ENCODE measurements at places on chromosomes 4 and X.

GRCh38 chr4:1130316-1131186 lies 17.2 kb upstream of the RNF212 start:
- DNase-seq = peak; percentile 12

DNA sequence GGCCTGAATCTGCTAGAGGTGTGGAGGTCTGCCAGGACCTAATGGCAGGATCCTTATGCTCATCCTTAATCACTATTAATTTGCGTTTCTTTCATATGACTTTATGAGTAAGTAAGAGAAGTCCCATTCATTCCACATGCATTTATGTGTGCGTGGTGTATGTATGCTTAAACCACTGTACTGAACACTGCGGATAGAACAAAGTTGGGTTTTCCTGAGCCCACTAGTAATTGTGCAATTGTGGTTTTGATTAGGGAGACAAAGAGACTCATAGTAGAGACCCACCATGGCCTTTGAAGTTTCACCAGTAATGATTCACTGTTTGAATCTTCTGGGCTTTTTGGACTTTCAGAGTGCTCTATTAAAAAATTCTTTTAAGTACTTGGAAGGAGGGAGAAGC lies 498.5 kb upstream of the DIPK2B start:
- DNase-seq = no peak

GRCh38 chrX:15645266-15645665 lies 19.3 kb downstream of the CLTRN start:
- no peak for DNase-seq

GRCh38 chrX:2384486-2384885 lies 116.3 kb downstream of the DHRSX start:
- DNase-seq = no peak

- no peak for DNase-seq
These were observed 2.9 kb downstream of the HDAC8 start for GRCh38 chrX:72569786-72570185.

DNA sequence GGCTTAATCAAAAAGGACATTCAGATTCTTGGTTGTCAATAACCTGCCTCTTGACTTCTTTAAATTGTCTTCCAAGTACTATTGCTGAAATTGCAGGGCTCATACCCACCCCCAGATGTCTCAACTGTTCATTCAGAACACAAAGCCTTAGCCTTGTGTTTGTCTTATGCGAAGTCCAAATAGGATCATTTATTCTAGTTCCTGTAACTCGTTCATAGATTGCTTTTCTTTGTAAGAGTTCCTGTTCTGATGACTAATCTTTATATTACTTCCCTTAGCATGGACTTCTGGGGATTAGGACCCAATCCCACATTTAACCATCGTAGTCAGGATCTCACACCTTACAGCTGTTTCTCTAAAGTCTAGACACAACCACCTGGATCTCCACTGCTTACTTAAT lies 226.0 kb downstream of the VEGFC start:
- DNase-seq = no peak

GRCh38 chrX:16671005-16671404 lies 21.0 kb downstream of the S100G start:
- no peak for DNase-seq

DNA sequence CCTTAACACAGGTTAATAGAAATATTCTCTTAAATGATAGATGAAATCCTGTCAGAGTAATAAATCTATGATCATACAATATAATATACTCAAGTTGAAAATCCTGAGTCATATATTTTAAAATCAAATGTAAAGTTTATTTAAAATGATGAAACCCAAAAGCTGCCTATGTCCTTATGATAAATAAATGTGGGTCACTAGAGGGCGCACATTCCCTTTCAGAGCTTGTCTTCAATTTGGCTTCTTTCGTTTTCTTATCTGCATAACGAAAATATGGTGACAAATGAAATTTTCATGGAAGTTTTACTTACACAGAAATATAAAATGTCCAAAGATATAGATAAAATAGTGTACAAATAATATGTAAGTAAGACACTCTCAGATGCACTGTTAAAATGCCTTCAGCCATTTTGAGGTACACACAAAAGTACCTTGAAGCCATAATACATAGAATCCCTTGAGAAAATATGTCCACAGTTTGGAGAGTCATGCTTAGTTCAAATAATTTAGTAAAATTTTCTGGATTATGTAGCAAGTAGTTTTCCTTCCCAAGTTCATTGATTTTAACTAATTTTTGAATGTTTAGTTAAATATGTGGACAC lies 680.4 kb downstream of the DMD start:
- DNase-seq = no peak

DNA sequence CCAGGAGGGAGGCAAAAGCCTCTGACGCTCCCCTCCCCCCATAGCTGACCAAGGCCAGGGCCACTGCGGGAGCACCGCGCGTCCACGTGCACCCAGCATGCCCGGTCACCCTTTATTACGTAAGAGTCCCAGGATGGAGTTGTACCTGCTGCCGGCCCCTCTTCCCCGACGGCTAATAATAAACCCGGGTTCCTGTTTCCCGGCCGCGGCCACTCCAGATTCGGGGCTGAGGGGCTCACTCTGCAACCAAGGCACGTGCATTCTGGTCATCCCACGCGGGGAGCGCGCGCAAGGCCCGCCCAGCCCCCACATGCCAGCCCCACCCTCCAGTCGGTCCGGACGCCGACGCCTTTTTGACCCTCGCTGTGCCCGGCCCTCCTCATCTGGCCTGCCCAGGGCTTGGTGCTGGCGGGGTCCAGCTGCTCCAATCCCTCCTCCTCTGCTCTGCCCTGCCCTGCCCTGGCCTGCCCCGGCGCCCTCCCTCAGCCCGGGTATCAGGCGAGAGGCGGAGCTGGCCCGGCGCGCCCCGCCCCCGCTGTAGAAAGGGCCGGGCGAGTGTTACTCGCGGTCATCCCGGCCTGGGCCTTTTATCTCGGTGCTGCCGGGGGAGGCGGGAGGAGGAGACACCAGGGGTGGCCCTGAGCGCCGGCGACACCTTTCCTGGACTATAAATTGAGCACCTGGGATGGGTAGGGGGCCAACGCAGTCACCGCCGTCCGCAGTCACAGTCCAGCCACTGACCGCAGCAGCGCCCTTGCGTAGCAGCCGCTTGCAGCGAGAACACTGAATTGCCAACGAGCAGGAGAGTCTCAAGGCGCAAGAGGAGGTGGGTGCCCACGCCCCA lies 2.6 kb downstream of the MID1IP1 start:
- DNase-seq = peak; percentile 65

DNA sequence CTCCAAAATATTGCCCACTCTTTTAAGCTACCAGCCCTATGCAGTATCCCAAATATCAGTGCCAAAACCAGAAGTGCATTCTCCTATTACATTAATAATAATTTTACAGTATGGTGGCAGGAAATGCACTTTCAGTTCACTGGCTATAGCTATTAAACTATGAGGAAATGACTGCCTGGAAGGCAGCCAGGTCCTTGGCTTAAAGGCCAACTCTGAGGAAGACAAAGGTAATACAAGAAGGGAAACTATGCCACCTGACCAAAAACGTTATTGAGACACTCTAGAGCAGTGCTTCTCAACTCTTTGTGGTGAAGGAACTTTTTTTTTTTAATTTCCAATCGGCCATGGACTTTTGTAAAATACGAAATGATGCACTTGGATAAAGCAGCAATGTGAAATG lies 133.6 kb upstream of the VAMP7 start:
- DNase-seq = no peak

DNA sequence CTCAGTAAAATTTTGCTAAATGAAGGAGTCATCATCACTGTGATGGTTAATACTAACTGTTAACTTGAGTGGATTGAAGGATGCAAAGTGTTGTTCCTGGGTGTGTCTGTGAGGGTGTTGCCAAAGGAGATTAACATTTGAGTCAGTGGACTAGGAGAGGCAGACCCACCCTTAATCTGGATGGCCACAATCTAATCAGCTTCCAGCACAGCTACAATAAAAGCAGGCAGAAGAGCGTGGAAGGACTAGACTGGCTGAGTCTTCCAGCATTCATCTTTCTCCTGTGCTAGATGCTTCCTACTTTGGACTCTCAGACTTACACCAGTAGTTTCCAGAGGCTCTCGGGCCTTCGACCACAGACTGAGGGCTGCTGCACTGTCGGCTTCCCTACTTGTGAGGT lies 21.3 kb upstream of the WDR44 start:
- DNase-seq = no peak

DNA sequence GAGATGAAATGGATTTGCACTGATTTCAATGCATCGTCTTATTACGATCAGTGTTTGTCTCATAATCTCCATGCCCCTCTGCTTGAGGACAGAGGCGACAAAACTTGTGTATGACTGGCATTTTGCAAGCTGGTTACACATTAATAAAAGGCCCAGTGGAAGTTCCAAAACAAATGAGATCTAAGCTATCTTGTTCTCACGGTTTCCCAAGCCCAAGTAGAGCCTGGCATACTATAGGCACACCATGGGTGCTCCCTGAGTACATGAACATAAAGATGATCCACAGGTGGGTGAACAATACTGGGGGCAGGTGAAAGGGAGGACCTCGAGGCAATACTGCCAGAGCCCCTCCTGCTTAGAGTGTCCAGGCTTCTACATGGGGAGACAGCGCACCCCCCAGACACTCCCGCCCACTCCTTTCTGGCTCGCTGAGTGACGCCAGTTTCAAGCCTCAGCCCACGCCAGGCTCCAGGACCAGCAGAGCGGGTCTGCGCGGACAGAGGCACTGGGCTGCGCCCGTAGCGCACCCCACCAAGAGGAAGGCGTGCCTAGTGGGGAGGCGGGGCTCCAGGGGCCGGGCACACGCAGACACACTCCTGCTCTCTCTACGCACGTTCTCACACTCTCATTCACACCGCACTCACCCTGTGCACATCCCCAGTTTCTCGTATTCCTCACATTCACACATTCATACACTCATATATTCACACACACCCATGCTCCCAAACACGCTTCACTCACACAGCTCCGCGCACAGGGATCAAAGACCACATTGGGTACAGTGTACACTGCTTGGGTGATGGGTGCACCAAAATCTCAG lies 8.9 kb upstream of the GSX2 start:
- DNase-seq = no peak

DNA sequence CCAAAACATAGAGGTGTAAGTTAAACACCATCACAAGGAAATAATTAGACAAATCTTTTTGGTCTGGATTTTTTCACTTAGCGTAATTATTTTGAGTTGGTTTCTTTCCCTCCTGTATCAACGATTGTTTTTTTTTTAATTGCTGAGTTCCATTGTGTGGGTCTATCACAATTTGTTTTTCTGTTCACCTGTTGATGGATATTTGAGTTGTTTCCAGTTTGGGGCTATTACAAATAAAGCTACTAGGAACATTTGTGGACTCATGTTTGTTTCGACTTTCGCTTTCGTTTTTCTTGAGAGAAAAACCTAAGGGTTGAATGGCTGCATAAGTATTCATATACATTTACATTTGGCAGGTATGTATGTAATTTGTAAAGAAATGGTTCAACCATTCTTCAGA lies 20.4 kb upstream of the FBXW7 start:
- no peak for DNase-seq

- no peak for DNase-seq
These were observed 10.7 kb upstream of the WDR17 start for GRCh38 chr4:176054942-176055341.

- DNase-seq = no peak
These were observed 357.9 kb downstream of the PPP3CA start for GRCh38 chr4:100989401-100989800.

GRCh38 chr4:124883632-124884031 lies 171.1 kb upstream of the ANKRD50 start:
- DNase-seq = no peak

DNA sequence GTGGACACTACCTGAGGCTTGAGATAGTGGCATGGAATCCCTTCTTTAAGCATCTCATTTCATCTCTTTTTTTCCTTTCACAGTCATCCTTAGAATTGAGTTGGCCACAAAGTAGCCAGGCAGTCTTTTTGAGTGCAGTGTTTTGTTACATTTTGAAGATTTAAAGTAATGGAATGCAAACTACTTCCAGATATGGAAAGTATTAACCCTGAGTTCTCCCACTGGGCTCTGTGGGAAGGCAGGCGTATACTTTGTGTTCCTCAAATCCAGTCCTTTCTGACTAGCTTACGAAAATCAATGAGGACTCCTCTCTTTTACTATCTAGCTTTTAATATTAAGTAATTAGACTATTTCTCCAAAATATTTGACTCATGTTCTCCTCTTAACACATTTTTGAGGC lies 29.9 kb downstream of the PCDH10 start:
- DNase-seq = no peak

- no peak for DNase-seq
These were observed at the start of gene GPC4 for GRCh38 chrX:133415276-133416105. Gene GPC4, minus strand, starts transcription at chrX:133415489. Its CDS starts 524 bp downstream, at chrX:133414965.

All from activated CD8-positive, alpha-beta memory T cell treated with anti-CD3 and anti-CD28 coated beads for 48 hours (primary cell).